Calu3 (cell line): ENCODE measurements at places on chromosomes 13 and 19.

GRCh38 chr13:49844181-49844580, 51.7 kb upstream of the KPNA3 start:
- DNase-seq = no peak

GRCh38 chr13:113598481-113598880, 13.9 kb downstream of the TFDP1 start:
- DNase-seq = no peak

- DNase-seq = peak; percentile 75
Measured at GRCh38 chr19:1725100-1726064, 27.9 kb upstream of the ONECUT3 start.

DNA sequence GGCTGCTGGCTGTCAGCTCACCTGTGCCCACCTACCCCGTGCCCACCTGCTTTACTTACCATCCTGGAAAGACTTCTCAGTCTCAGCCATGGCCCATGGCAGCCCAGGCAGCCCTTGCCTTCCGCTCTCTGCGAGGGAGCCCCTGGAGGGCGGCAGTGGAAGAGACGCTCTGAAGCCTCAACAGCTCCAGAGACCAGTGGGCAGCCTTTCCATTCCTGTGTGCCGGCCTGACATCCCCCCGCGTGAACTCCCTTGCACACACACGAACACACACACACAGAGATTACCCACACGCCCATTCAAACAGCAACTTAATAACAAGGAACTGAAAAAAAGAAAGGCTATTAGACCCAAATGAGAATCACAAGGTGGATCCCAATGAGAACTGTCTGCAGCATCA, 14.2 kb upstream of the RASA3 start:
- no peak for DNase-seq

DNA sequence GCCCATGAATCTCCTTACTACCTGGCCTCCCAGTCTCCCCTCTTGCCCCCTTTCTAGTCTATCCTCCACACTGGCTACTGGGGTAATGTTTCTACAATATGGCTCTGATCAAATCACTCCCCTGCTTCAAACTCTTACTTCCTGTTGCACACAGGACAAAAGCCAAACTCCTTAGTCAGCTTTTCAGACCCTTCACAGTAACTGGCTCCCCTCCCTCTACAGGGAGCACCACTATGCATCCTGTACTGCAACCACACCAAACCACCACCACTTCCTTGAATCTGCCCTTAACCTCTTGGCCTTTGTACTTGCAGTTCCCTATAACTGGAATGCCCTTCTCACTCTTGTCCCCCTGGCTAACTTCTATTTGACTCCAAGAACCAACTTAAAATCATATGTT, 32.2 kb downstream of the DEDD2 start:
- DNase-seq = no peak

GRCh38 chr19:39327363-39328045, 6.8 kb upstream of the LRFN1 start:
- DNase-seq = no peak
